ENCODE measurements at places on chromosomes 12 and 14.

DNA sequence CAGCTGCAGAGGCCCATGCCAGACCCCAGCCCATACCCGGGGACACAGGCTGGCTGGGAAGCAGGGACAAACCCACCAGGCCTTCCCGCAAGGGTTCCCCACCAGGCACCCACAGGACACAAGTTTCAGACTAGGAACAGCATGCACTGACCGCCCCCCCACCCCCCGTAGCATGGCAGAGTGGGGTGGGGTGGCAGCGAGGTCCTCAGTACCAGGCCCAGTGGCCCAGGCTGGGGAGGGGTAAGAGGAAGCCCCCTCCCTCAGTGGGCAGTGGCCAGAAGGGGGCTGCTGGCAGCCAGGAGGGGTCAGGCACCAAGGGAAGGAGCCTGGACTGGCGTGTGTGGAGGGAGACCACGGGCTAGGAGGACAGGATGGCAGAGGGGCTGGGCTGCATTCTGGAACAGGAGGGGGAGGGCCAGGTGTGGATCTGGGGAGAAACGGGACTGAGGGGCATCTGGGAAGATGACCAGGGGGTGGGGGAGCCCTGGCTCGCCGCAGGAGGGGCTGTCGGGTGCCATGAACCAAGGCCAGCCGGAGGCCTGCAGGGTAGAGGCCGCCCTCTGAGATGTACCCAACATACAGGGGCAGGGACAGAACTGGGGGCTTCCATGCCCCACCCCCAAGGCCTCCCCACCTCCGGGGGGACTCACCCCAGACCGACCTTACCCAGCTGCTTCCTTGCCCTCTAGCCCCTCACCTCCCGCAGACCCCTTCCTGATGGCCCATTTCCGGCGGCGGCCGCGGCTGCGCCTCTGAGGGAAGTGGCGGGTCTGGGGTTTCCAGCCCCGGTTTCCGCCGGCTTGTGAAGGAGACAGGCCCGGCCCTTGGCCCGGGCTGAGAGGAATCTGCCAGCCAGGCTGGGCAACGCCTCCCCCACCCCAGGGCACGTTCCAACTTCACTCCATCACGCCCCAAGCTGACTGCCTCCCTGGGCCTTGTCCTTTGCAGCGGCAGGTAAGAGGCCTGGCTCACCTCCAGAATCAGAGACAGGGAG lies 5.6 kb upstream of the JAG2 start:
- no peak for DNase-seq

DNA sequence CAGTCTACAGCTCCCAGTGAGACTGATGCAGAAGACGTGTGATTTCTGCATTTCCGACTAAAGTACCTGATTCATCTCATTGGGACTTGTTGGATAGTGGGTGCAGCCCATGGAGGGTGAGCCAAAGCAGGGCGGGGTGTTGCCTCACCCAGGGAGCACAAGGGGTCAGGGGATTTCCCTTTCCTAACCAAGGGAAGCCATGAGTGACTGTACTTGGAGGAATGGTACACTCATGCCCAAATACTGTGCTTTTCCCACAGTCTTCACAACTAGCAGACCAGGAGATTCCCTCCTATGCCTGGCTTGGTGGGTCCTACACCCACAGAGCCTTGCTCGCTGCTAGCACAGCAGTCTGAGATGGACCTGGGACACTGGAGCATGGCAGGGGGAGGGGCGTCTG lies 21.0 kb upstream of the ABCC9 start:
- DNase-seq = no peak

DNA sequence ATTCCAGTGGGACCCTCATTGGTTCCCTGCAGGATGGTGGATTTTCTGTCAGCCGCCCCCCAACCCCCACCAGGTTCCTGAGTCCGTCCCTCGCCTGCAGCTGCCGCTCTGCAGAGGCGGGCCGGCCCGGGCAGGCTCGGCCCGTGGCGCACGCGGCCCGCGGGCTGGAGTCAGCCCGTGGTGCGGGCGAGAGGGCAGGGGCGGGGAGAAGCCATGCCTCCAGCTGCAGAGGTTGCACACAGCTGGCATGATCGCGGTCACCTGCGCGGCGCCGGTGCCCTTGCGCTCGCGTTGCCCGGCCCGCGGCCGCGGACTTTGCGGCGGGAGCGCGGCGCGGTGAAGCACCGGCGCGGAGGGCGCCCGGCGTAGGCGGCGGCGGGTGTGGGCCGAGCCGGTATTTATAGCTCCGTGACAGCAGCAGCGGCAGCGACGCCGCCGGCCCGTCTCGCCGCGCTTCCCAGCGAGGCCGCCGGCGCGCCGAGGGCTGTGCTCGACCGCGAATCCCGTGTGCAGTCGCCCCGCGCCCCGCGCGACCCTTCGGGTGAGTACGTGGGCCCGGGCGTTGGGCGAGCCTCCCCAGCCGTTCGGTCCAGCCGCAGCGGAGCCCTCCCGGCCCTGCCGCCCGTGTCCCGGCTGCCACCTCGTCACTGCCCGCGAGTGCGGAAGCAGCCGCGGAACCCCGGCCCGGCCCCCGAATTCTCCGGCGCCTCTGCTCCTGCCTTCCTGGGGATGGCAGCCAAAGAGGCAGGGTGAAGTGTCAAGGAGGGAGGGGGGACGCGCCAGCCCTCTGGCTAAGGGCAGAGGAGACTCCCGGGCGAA lies at the start of gene TMEM117:
TMEM117 (plus strand) TSS at position 426 of the 819 bp plus-strand sequence.
- peak; percentile 40 for DNase-seq

DNA sequence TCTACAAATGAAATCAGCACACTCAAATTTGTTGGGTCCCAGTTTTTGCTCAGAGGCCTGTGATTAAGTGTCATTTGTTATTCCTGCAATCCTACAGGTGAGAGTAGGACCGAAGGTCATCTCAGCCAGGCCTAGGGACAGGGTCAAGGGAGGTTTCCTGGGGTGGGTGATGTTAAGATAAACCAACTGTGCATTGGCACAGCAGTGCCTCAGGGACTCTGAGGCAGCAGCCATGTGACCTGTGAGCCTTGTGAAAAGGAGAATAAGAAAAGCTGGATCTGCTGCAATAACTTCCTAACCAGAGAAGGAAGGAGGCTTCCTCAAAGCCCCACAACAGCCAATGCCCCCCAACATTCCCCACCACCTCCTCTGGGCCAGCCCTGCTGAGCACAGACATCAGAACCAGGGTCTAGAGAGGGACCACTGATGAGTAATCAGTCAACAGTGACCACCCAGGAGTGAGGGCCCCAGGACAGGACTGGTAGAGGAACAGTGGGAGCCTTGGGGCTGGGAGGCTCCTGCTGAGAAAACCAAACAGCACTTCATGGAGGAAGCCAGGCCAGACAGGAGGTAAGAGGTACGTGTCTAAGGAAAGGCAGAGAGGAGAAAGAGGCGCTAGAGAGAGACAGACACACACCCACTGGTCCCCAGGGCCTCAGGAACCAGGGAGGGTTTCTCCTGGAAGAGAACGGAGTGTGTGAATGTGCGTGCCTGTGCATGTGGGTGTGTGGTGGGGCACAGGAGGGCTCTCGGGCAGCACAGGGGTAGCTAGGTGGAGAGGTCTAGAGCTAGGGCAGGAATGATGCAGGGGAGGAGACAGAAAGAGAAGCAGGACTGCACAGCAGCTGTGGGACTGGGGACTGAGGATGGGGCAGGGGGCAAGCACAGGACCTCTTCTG lies 82.4 kb downstream of the ITPK1 start:
- no peak for DNase-seq

DNA sequence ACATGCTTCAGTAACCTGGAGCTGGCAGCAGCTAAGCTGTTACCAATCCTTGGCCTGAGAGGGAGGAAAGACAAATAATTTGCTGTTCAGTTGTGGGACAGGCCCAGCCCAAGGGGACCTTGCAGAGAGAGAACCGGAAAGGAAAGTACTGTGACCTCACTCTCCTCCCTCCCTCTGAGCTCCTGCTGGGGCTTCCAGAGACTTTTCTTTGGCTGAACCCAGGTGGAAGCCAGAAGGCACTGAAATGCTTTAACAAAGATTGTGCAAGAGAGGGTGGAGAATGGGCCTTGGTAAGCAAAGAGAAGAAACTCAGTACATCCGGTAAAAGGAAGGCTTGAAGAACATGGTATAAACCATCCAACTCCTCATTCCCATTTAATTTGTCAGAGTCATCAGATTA lies 457.1 kb downstream of the GLT1D1 start:
- no peak for DNase-seq

DNA sequence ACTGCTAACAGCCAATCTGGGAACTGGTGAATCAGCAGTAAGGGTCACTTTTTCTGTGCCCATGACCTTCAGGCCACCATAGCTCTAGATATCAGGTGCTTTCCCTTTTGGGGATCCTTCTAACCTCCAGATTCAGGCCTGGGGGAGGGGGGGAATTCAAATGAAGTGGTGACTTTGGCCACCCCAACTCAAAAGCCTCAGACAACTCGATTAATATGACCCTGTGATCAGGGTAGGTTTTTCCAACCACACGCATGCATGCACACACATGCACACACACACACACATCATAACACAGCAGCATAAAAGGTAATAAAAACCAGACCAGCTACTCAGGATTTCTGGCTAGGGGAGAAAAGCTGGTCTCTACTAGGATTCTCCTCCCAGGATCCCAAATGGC lies 5.3 kb downstream of the TBX3 start:
- DNase-seq = no peak

GRCh38 chr12:121713257-121713777 lies 765 bp downstream of the TMEM120B start:
- no peak for DNase-seq
